Stimulated activated CD8-positive, alpha-beta memory T cell treated with anti-CD3 and anti-CD28 coated beads, Interleukin-4, amount 100 ng/mL, for 4 hours (primary cell): ENCODE measurements at places on chromosomes 5 and 9.

GRCh38 chr9:136949239-136949816 is 2.7 kb upstream of the LCN12 start:
- DNase-seq, result no peak

- no peak for DNase-seq
These were observed 8.8 kb downstream of the MSX2 start for GRCh38 chr5:174733091-174733690.

DNA sequence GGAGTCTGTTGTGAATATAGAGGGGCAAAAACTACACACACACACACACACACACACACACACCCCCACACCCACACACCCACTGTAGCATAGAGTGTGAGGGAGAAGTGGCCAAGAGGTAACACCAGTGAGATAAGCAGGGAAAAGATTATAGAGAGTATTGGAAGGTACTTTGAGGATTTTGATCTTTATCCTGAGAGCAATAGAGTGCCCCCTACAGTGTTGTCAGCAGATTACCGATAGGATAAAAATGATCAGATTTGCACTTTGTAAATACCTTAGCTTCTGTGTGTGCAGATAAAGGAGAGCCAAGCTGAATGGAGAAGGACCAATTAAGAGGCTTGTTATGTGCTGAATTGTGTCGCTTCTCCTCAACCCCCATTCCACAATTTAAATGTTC is 32.3 kb downstream of the ERCC6L2 start:
- DNase-seq, result no peak

DNA sequence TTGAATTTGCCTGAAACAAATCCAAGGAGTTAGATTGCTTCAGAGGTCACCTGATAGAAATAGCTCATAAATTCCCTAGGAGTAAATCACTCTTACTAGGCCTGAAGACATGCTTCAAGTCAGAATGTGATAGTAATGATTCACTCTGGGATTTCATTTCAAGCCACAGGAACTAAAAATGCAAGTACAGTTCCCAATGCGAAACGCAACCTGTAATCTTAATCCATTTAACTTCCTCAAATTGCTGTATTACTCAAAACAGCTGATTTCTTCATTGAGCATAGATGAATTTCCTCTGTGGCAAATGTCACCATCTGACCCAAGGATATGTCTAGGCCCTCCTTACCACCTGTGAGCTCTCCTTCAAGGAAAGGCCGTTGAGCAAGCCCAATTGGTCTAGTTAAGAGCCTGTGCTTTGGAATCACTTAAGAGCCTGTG is 32.1 kb upstream of the IL6ST start:
- no peak for DNase-seq

GRCh38 chr5:55691265-55692105 is 20.6 kb downstream of the SLC38A9 start:
- DNase-seq, result no peak

DNA sequence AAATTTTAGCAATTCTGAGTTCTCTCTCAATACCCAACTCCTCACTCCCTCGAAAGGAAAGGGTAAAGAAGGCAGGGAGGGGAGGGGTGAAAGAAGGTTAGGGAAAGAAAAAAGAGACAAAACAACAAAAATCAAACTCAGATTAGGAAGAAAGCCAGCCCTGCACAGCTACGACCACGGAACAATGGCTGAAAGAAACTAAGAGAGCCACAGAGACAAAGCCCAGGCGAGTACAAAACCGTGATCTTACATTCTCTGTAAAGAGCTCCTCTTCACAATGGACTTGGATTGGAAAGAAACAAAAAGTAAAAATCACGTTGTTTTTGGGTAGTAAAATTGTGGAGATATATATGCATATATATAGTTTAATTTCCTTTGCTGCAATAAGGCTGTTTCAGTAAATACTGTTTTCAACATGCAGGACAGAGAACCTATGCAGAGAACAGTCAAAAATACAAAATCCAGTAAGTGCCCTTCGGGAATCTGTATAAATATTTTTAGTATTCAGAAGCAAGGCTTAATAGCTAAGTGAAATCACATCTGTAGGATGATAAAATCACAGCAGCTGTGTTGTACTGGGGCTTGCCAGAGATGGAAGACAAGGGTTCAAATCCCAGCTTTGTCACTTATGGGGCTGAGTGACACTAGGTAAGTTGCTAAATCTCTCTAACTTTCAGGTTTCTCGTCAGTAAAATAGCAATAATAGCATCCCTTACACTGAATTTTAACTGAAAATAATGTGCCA is 16.9 kb downstream of the PSMB7 start:
- DNase-seq, result no peak

GRCh38 chr9:130430232-130430631 is 14.5 kb upstream of the ASS1 start:
- no peak for DNase-seq

GRCh38 chr5:137113939-137114338 is 385.2 kb downstream of the SPOCK1 start:
- no peak for DNase-seq

GRCh38 chr5:177189416-177189815 is 55.8 kb downstream of the NSD1 start:
- no peak for DNase-seq

DNA sequence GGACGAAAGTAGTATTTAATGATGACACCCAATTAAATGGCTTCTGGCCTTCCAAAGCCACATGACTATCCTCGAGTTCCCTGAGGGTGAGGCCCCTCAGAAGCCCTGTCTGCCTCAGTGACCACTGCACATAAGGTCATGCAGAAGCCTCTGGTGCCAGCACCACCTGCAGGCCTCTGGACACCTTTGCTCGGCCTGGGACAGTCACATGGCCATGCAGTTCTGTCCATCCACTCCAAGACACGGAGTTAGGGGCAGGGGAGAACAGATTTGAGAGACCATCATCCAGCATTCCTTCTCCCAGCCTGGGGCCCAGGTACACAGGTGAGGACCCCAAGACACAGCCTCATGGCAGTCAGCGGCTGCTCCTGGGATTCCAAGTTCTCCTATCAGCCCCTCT is 145.0 kb downstream of the ROR2 start:
- no peak for DNase-seq

- DNase-seq, result no peak
These were observed 210.3 kb upstream of the TBC1D2 start for GRCh38 chr9:98465799-98466198.

- DNase-seq, result no peak
These were observed 147.3 kb upstream of the FST start for GRCh38 chr5:53333160-53333559.

- DNase-seq, result no peak
These were observed 82.9 kb downstream of the RXRA start for GRCh38 chr9:134408939-134409737.

- no peak for DNase-seq
These were observed 126.1 kb upstream of the HAND1 start for GRCh38 chr5:154603953-154604679.

DNA sequence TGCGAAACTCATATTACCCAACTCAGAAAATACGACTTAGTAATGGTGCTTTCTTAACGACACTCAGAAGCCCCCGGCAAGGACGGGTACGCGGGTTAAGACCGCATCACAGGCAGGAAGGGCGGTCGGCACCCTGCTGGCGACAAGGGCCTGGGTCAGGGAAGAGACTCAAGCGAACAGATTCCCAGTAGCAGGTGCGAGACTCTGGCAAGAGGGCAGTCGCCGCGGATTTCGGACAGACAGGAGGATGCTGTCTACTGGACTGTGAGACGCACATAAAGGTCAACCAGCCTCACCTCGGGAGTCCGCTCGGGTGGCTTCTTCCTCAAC is 398 bp downstream of the RAPGEF6 start:
- peak; percentile 26 for DNase-seq

DNA sequence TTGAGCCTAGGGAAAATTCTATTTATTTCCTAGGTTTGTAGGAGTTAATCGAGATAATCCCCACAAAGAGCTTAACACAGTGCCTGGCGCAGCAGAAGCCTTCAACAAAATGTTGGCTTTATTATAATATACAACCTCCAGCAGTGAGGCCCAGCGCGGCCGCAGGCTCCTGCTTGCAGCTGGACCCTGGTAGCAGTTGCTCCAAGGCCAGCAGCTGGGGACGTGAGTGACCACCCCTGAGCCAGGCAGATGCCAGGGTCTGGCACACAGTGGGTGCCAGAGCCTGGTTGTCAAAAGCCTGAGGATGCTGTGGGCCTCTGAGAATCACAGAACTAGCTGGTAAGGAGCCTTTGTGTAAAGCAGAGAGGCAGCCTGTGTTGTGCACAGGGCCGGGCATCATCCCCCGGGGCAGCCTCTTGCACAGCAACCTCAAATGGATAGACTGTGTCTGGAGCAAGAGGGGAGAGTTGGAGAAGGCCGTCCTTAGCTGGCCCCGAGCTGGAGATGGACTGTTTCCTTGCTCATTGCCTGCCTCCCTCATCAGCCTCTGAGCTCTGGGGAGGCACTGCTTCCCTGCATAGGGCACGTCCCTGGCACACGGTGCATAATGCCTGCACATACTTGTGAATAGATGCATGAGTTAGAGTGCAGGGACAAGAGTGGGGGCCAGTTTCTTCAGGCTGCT is 17.3 kb downstream of the CSF1R start:
- DNase-seq, result no peak

DNA sequence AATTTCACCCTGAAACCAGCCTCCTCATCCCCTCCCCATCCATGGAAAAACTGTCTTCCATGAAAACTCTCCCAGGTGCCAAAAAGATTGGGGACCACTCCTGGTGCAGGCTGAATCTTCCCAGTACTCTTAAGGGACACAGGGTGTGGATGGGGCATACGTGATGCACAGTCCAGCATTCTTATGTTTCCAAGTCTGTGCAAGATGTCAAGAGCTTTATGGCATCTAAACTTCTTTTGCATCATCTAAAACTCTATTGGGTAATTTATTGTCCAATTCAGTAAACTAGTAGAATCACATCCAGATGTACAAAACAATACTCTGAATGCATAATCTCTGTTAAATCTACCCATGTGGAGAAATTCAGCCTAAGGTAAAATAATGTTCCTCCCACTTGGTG is 9.3 kb upstream of the FGD3 start:
- no peak for DNase-seq

DNA sequence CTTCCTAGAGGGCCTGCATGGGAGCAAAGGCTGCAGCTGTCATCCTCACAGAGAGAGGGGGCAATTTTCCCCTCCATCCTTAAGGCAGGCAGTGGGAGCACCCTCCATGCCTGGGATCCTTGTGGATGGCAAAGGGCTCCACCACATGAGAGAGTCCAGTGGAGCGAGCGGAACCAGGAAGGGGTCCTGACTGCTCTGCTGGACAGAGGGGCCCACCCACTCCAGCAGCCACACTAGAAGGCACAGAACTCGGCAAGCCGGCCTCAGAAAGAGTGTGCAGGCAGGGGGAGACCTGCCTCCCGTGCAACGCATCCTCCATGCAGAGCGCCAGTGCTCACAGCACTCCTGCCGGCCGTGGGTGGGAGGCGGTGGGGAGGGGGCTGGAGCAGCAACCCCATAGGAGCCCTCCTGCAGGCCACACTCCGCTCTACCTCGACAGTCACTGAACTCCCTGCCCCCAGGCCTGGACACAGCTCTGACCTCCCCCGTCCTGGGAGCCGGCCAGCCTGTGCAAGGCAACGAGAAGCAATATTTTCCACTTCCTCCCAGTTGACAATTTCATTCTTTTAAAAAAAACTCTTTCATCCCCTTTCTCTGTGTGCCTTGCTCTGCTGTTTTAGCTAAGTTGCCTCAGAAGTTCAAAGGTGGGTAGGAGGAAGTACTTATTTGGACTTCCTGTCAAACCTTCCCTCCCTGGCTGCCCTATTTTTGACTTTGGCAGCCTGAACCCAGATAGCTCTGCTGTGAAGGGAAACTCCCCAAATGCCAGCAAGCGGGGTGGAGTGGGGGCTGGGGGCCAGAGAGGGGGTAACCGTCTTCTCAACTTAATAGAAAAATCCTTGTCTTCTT is 5.3 kb upstream of the LCP2 start:
- DNase-seq, result peak; percentile 65

DNA sequence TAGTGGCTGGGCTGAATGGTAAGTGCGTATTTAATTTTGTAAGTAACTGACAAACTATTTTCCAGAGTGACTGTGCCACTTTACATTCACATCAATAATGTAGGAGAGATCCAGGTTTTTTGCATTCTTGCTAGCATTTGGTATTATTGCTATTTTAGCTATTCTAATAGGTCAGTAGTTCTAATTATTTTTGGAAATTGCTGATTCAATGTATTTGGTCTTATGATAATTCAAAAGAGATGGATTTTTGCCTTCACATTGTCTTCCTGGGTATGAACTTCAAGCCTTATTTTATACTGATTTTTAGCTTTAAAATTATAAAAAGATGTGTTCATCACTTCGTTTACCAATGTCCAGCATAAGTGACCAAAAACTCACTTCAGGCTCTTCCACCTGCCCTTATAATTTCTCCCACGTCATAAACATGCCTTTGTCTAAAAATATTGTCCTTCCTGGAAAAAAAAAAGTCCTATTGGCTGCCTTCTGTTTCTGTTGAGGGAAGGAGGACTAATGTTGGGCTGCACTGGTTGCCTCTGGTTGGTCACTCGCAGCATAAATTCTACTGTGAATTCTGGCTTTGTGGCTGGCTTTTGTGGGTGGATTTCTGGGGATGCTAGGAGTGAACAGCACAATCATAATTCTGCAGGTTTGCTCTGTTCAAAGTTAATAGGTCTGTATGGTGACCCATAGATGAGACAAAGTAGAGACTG is 15.2 kb downstream of the FOXD1 start:
- no peak for DNase-seq

DNA sequence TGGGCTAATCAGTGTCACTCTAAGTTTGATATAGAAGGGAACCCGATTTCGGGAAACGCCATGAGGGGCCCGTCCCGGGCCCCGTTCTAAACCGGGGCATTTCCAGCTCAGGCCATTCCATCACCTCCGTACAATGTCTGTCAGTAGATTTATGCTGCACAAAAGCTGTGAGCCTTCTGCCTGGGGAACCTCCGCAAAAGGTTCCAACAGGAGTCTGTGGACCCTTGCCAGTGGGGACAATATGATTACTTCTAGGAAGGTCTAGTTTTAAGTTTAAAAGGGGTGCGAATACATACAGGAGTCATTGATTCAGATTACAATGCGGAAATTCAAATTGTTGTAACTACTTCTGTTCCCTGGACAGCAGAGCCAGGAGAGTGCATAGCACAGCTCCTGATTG is 57.6 kb downstream of the RAPGEF1 start:
- DNase-seq, result no peak

GRCh38 chr9:70448919-70449318 is 34.5 kb upstream of the KLF9 start:
- no peak for DNase-seq

GRCh38 chr9:3525096-3525835 is 535 bp downstream of the RFX3 start:
- DNase-seq, result no peak

DNA sequence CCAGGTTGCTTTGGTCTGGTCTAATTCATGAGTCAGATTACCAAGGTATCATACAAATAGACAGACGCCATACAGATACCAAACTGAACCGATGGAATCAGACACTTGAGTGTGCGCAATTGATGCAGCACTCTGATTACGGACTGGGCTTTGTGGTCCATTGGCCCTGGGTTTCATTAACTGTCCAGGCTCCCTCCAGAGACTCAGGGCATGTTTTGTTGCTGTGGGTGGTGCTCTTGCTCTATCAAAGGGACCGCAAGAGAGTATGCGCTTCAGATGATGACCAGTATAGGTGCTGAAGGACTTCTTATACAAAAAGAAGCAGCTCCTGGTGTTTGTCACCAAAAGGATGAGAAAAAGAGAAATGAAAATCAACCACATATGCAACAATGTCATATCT is 36.9 kb upstream of the ANKRD55 start:
- DNase-seq, result no peak
